ENCODE measurements at places on chromosomes 11 and 22. TPM values are rescaled to one million over a fixed set of nuclear protein-coding genes. Genes with fewer than 3 reads are reported as not detected.

DNA sequence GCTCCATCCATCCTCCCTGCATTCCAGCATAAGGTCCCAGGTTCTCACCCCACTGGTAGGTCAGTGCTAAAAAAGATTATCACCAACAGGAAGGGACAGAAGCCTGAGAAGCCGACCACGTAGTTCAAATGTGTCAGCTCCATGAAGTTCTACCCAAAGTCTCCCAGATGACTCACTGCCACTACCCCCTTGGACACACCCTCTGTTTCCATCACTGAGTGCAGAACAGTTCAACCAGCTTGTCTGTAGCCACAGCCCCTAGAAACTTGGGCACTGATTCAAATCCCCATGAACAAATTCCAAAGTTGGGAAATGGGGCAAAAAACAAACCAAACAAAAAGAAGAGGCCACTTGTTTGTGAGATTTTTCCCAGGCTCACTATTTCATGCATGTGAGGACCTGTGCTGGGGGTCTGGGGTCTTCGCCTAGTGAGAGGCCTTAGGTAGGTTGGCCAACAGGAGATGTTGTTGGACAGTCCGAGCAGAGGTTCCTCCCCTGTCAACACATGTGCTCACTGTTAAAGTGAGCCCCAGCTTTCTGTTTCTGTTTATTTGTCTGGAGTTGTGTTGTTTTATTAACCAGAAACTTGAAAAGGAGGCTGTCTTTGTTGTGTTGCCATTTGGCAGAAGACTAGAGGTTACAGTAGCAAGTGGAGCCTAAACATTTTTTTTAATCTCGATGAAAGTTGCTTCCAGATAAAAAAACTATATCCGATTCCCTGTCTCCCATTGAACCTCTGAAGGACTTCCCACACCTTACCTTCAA lies 24.2 kb upstream of the FLI1 start:
- DNase-seq, result no peak

Gene SGSM1
- not detected for total RNA-seq

- no peak for DNase-seq
Measured at GRCh38 chr22:40578171-40578570, 58.3 kb downstream of the MRTFA start.

Gene ZNF214
- not detected for total RNA-seq

DNA sequence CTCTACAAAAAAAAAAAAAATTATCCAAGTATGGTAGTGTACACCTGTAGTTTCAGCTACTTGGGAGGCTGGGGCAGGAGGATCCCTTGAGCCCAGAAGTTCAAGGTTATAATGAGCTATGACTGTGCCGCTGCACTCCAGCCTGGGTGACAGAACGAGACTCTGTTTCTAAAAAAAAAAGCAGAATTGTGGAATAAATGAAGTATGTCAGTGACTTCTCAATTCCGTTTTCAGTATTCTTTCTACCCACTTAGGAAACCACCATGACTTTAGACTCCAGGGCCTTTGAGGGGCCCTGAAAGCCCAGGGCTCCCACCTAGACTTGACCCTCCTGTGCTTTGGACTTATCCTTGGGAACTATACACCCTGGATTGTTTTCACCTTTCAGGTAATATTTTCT lies 6.5 kb upstream of the NUP160 start:
- DNase-seq, result no peak

GRCh38 chr22:38448945-38449745 lies 5.9 kb downstream of the KCNJ4 start:
- DNase-seq, result no peak

GRCh38 chr11:63599211-63600122 lies 14.8 kb downstream of the PLAAT3 start:
- no peak for DNase-seq

DNA sequence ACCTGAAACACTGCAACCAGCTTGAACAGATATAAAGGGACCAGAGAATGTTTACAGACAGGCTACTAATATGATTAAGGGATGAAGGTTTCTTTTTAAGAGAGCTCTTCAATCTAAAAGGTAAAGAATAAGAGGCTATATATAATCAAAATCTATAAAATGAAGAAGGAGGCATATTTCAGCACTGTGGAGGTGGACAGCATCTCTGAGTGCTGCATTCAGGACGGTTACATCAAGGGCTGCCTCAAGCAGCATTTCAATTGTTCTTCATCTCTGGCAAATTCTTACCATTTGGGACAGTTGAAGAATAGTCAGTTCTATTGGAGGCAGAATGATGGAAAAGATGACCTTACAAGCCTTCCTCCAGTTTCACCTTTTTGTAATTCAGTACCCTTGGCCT lies 139.6 kb upstream of the LMO1 start:
- DNase-seq, result no peak

GRCh38 chr11:84241343-84242131 lies 955.4 kb upstream of the CCDC90B start:
- DNase-seq, result no peak

GRCh38 chr11:90803366-90803765 lies 580.5 kb upstream of the CHORDC1 start:
- no peak for DNase-seq

DNA sequence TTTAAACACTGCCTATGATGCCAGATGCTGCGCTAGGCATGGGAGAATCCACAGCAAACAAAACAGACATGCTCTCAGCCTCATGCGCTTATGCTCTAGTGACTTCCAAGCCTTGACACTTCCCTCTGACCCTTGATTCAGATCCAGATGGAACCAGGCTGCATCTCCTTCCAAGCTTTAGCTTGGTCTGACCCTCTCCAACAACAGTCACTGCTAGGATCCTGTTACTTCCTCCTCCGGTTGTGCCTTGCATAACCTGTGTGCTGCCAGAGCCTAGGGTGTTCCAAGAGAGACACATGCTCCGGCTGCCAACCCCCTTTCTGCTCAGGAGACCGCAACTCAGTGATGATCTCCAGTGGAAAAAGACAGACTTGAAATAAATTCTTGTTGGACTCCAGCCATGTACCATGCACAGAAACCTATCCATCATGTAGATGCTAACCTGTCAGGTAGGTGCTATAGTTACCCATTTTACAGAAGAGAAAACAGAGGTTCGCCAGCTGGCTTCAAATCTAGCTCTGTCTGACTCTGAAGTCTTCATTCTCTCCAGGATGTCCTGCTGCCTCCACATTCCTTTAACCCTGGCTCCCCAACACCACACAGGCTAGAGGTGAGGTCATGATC lies 136.3 kb upstream of the TEAD1 start:
- DNase-seq, result no peak

GRCh38 chr11:128926437-128927107 lies 16.1 kb downstream of the TP53AIP1 start:
- no peak for DNase-seq

Gene RAB3IL1
- not detected for total RNA-seq

DNA sequence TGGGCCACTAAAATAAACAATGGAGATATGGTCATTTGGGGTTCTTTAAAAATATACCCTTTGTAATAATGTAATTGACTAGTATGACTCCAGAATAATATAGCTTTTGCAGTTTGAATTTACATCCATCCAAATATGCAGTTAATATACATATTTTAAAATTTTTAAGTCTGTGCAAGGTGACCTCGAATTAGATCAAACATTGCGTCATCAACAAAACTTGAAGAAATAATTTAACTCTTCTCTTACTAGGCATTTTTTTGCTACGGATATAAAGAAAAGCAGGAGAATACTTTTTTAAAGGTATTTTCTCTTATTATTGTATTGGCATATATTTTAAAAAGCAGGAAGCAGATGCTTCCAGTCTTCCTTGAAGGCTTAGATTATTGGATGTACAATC lies 10.7 kb downstream of the OR51A4 start:
- DNase-seq, result no peak

DNA sequence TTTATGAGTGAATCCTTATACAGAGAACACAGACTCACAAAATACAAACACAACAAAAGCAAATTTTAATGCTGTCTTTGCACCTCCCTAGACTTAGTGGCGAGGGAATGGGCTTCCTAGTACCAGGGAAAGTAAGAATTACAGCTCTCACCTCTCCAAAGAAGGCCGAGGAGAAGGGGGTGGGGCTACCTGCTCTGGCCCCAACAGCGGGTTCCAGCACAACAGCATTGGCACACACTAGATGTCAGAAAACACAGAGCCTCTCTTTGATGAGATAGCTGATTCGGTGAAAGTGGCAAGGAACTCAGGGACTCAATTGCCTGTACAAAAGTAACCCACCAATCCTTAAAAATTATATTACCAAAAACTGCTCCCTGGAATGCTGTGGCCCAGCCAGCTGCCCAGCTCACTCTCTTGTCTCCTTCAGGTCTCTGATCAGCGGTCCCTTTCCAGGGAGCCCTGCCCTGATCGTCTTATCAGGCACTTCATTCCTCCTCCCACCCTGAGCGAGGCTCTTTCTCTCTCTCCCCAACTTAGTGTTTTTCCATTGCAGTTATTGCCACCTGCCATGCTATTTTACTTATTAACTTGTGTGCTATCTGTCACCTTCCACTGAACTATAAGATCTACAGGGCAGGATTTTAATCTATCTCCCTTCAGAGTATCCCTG lies 30.7 kb downstream of the SPON1 start:
- DNase-seq, result no peak

- no peak for DNase-seq
Measured at GRCh38 chr11:73040046-73040445, 102.1 kb downstream of the FCHSD2 start.

DNA sequence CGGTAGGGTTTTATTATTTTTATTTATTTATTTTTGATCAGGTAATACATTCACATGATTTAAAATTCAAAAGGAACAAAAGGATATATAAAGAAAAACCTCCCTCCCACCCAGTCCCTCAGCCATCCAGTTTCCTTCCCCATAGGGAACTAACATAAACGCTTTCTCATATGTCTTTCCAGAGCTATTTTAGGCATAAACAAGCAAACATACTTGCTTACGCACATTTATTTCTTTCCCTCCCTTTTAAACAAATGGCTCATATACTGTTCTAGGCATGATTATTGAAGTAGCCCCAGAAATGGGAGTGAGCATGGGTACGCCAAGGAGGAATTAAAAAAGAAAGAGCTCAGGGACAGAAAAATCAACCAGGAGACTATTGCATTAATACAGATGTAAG lies 63.7 kb downstream of the LIF start:
- no peak for DNase-seq

- DNase-seq, result no peak
Measured at GRCh38 chr22:50252082-50253045, 1.3 kb upstream of the HDAC10 start.

DNA sequence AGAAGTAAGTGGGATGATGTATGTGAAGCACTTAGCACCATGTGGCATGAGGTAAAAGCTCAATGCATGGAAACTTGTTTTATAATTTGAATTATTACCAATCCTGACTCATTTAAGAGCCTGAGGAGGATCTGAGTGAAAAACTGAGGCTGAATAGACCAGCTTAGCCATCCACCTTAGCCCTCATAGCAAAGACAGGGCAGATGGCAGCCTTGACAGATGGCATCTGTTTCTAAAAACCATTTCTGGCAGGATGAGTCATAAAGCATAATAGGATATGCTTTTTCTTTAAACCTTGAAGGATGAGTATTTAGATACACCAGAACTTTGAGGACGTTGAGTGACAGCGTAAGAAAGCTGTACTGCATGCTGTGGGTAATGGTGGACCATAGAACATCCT lies 61.0 kb upstream of the NAV2 start:
- DNase-seq, result no peak

GRCh38 chr11:131300439-131300717 lies 70.0 kb upstream of the NTM start:
- no peak for DNase-seq

Gene UQCR10
- total RNA-seq, result 144 TPM

GRCh38 chr11:65498042-65498726 lies 661 bp upstream of the MALAT1 start:
- DNase-seq, result peak; percentile 53

Gene MAPK12
- 38.9 TPM for total RNA-seq

All from GM12878 (cell line).